ENCODE measurements at places on chromosomes 16 and 17. TPM values are rescaled to one million over a fixed set of nuclear protein-coding genes. Genes with fewer than 3 reads are reported as not detected.

GRCh38 chr17:28686296-28686695 is 24.3 kb downstream of the SUPT6H start:
- no peak for DNase-seq
- H3K4me1 ChIP-seq, result no peaks in the 10 kb centered on the region
- H3K4me3 ChIP-seq, result no peak overlapping the region
- H3K27me3 ChIP-seq, result no peaks in the 10 kb centered on the region
- H3K27ac ChIP-seq, result no peak overlapping the region
- H3K36me3 ChIP-seq, result peaks cover 53% of the 10 kb centered on the region

DNA sequence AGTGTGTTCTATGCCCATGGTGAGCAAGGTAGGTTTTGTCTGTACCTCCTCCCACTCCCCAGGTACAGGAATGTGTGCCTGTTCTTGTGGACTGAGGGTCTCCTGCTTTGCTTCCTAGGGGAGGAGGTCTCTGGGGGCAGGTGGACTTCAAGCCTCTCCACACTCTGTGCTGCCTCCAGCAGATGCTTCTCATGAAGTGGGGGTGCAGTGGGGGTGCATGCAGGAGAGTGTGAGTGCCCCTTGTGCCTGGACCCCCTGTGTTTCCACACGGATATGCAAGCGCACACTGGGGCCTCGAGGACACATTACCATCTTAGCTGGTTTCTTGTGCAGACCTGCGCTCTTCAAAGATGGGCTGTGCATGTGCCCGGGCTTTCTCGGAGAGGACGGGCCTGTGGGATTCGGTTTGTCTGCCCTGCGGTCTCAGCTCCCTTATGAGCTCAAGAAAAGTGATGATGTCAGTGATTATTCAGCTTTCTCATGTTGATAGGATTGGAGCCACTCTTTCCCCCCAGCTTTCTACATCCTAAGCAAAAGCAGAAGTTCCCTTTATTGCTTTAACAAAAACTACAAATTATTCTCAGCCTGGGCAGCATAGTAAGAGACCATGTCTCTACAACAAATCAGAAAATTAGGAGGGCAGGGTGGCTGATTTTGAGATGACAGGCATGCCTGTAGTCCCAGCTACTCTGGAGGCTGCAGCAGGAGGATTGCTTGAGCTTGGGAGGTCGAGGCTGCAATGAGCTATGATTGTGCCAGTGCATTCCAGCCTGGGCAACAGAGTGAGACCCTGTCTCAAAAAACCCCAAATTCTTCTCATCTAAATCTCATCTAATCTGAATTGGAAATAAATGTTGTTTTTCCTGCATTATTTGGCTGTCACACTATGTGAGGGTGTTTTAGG is 86.8 kb downstream of the RPTOR start:
- no peaks in the 10 kb centered on the region for H3K27me3 ChIP-seq
- H3K27ac ChIP-seq, result no peak overlapping the region
- H3K4me3 ChIP-seq, result no peak overlapping the region

DNA sequence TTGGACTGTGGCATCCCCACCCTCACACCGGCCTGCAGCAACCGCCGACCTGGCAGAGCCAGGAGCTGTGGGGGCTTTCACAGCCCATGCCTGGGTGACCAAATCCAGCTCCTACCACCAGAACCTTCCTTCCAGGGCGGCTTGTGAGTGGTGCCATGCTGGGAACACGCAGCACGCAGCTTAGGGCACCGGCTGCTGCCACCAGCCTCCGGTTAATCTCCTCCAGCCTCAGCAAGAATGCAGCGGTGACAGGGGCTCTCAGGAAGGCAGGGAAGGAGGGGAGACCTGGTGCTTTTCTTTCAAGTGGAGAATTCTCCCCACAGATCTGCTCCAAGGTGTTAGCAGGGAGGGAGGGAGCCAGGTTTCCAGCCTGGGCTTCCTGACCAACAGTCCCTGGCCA is 32.3 kb upstream of the ANKRD40CL start:
- DNase-seq, result no peak
- H3K36me3 ChIP-seq, result no peaks in the 10 kb centered on the region
- H3K4me3 ChIP-seq, result no peak overlapping the region
- no peaks in the 10 kb centered on the region for H3K27me3 ChIP-seq
- H3K27ac ChIP-seq, result no peak overlapping the region

DNA sequence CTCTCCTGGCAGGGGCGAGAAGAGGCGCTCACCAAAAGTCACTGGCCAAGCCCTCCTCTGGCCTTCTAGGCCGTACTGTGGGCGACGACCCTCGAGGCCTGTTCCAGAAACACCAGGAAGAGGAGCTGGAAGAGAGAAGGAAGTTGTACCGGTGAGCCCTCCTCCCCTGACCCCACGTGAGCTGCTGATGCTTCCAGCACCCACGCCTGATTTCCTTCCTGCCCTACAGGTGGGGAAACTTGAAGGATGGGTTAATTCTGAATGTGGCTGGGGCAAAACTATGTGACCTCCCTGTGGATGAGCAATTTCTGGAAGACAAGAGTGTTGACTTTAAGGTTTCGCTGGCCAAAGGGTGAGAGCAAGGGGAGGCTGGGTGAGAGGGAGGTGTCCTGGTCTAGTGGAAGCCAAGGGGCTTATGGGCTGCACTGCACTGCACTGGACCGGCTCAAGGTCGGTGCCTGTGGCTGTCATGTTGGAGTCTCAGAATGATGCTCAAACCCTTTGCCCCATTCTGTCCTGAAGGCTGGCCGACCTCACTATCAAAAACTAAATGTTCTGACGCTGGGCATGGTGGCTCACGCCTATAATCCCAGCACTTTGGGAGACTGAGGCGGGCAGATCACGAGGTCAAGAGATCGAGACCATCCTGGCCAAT is 6.2 kb downstream of the C17orf100 start:
- peak overlapping the region; percentile 63 for H3K4me3 ChIP-seq
- DNase-seq, result peak; percentile 43
- no peaks in the 10 kb centered on the region for H3K36me3 ChIP-seq
- H3K4me1 ChIP-seq, result peaks cover 22% of the 10 kb centered on the region
- H3K27me3 ChIP-seq, result no peaks in the 10 kb centered on the region

- H3K27me3 ChIP-seq, result peaks cover 59% of the 10 kb centered on the region
- H3K4me1 ChIP-seq, result no peaks in the 10 kb centered on the region
- H3K4me3 ChIP-seq, result no peak overlapping the region
- H3K36me3 ChIP-seq, result no peaks in the 10 kb centered on the region
Observed at GRCh38 chr16:83227336-83227735, 580.4 kb upstream of the HSBP1 start.

DNA sequence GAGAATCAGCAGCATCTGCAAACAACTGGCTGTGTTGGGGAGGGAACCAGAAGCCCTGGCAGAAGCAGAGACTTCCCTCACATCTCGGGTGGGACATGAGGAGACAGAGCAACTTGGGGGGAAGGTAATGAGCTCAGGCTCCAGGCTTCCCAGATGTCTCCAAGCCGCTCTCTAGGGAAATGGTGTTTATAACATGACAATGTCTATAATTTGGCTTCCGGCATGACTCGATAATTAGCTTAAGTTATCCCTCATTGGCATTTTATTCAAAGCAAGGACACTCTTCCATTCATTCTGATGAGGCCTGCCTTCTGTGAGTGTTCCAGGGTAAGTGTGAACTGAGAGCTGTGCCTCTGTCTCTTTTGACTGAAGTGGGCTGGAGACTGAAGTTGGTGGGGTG is 14.7 kb upstream of the MLLT6 start:
- DNase-seq, result no peak
- no peaks in the 10 kb centered on the region for H3K27me3 ChIP-seq
- no peak overlapping the region for H3K4me3 ChIP-seq
- H3K4me1 ChIP-seq, result 0 out of 2 replicates have a peak, but pooled peaks cover 10% of the 10 kb centered on the region
- no peak overlapping the region for H3K27ac ChIP-seq

DNA sequence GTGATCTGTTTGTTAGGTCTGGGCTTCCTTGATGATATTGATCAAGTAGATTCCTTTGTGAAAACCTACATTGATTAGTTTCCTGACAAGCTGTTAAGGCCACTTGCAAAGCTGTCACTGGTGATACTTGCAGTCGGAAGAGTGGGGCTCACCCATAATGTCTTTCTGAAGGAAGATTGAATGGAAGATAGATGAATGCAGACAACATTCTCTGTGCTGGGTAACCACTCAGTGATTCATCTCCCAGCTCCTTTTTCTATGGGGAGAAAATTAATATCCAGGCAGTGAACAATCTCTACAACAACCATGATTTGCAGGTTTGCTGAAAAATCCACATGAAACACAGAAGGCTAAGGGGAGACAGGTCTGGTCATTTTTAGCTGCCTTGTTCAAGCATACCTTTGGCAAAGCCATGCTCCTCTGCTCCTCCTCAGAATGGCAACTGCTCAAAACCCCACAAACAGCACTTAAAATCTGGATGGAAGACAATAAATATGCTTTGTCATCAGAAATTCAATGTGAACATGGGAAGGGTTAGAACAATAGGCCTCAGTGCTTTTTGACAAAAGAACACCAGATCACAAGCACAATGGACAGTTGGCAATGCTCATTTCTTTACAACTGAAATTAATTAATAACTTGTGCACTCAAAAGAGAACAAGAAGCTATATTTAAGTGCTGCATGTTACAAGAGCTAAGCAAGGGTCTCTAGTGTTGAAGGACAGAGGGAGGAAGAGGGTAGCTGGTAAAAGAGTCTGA is 495.4 kb downstream of the TOX3 start:
- no peak overlapping the region for H3K4me3 ChIP-seq
- H3K27ac ChIP-seq, result no peak overlapping the region
- no peaks in the 10 kb centered on the region for H3K27me3 ChIP-seq
- no peaks in the 10 kb centered on the region for H3K4me1 ChIP-seq
- no peaks in the 10 kb centered on the region for H3K36me3 ChIP-seq

SRCIN1 gene
- total RNA-seq, result 16.7 TPM

NT5C3B gene
- 48.8 TPM for total RNA-seq

All from PC-9 (cell line).